Melanocyte of skin (primary cell): ENCODE measurements at places on chromosomes 5 and 9. TPM values are rescaled to one million over a fixed set of nuclear protein-coding genes. Genes with fewer than 3 reads are reported as not detected.

DIPK1B gene
- total RNA-seq: 9.7 and 11.7 TPM in 2 replicates

TAF1L gene
- under 0.01 TPM in 2 replicates for total RNA-seq

SLC36A3 gene
- total RNA-seq: not detected in 2 replicates

CDH9 gene
- total RNA-seq: not detected in 2 replicates

SLC34A1 gene
- total RNA-seq: under 0.01 and 0.15 TPM in 2 replicates

PCDHGA4 gene
- total RNA-seq: 1.0 and 2.9 TPM in 2 replicates

SH3GLB2 gene
- 28.3 and 34.2 TPM in 2 replicates for total RNA-seq

CDKN2B gene
- 3.4 and 16.4 TPM in 2 replicates for total RNA-seq

INIP gene
- total RNA-seq: 15.1 and 17.4 TPM in 2 replicates

TXNDC8 gene
- total RNA-seq: not detected in 2 replicates

ADAM19 gene
- 1.00 and 1.9 TPM in 2 replicates for total RNA-seq

MYMK gene
- not detected in 2 replicates for total RNA-seq

PPP3R2 gene
- total RNA-seq: not detected in 2 replicates

CYSRT1 gene
- 0.69 and 0.73 TPM in 2 replicates for total RNA-seq

CCL19 gene
- total RNA-seq: not detected in 2 replicates

SLC6A18 gene
- not detected in 2 replicates for total RNA-seq

CDC20B gene
- not detected in 2 replicates for total RNA-seq

PLPP7 gene
- total RNA-seq: 10.5 and 13.4 TPM in 2 replicates

FRRS1L gene
- total RNA-seq: not detected in 2 replicates

SH2D3C gene
- total RNA-seq: under 0.01 and 0.36 TPM in 2 replicates

POU5F2 gene
- 1.3 and 1.7 TPM in 2 replicates for total RNA-seq

ETF1 gene
- 131 and 174 TPM in 2 replicates for total RNA-seq

HMMR gene
- total RNA-seq: 46.3 and 56.8 TPM in 2 replicates

ADGRD2 gene
- not detected in 2 replicates for total RNA-seq

MOCS2 gene
- total RNA-seq: 39.6 and 48.3 TPM in 2 replicates

IPO11 gene
- total RNA-seq: 36.6 and 39.3 TPM in 2 replicates

LCP2 gene
- 0.31 and 0.67 TPM in 2 replicates for total RNA-seq

OR1Q1 gene
- not detected in 2 replicates for total RNA-seq

TRIP13 gene
- total RNA-seq: 39.0 and 50.0 TPM in 2 replicates

PCDHAC2 gene
- total RNA-seq: not detected in 2 replicates

TMEM252 gene
- total RNA-seq: not detected in 2 replicates

PDLIM4 gene
- 13.7 and 39.3 TPM in 2 replicates for total RNA-seq

ISL1 gene
- total RNA-seq: not detected in 2 replicates

ANKRD18A gene
- total RNA-seq: under 0.01 TPM in 1 of 2 replicates, not detected in the other

PCDHGA10 gene
- 4.6 and 5.0 TPM in 2 replicates for total RNA-seq

SLC6A19 gene
- total RNA-seq: not detected in 2 replicates
